Activated CD8-positive, alpha-beta memory T cell treated with anti-CD3 and anti-CD28 coated beads for 4 hours (primary cell): ENCODE measurements at places on chromosomes 1 and 21.
A peak's percentile ranks its signal among the peaks of the same experiment; 100 is the strongest.

GRCh38 chr1:235411489-235412486, 44.6 kb downstream of the TBCE start:
- no peak for DNase-seq

DNA sequence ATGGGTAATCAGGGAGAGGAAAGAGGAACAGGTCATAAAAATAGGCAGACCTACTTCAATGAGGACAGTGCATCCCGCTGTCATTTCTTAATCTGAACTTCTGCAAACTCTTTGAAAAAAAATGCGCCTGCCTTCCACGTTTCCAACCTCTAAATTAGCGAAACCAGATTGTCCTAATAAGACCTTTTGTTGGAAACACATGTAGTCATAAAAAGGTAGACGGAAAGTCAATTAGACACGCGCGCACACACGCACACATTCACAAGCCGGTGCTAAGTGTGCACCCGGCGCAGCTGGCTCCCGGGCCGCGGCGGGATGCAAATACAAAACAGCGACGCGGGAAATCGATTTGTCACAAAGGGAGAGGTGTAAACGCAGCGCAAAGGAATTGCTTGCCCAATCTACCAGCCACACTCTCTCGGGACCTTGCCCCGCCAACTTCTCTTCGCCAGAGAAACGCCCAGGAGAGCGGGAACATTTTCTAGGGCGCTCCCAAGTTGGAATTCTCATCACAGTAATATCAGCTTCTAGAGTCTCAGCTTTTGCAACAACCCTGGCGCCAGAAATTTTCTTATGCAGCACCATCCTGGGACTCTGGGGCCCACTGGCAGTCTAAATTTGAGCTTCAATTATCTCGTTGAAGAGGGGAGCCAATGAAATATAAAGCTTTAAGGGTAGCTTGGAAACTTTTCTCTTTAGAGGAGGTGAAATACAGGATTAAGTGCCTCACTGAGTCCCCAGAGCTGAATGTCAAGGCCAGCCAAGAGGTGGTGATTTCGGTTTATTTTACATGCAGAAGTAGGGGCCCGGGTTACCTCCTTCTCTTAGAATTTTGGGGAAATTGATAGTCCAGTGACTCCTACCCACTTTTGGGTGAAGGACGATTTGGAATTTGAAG, 4.5 kb downstream of the PRRX1 start:
- DNase-seq, result no peak

DNA sequence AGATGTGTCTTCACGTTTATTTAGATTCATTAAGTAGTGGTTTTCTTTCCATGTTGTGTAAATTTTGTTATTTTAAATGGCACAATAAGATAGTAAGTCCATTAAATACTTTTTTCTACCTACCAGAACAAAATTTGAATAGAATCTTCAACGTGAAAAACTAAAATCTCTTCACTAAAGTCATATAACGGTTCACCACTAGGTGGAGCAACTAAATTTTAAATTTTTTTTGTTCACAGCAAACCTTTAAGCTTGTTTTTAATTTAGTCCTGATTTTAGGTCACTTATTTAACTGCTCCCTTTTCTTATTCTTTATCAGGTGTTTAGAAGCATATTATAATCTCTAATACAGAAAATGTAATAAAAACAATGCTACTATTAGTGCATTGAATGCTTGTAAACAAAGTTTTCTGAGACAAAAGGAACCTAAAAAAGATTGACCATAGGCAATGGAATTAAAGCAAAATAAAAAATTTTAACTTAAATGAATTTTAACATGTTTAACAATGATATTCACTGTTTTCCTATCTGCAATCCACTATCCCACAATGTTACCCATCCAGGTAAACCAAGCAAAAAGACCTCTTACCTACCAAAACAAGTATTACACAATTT, 28.3 kb upstream of the PKN2 start:
- DNase-seq, result no peak

GRCh38 chr1:183589874-183590243, 400 bp downstream of the NCF2 start:
- no peak for DNase-seq

DNA sequence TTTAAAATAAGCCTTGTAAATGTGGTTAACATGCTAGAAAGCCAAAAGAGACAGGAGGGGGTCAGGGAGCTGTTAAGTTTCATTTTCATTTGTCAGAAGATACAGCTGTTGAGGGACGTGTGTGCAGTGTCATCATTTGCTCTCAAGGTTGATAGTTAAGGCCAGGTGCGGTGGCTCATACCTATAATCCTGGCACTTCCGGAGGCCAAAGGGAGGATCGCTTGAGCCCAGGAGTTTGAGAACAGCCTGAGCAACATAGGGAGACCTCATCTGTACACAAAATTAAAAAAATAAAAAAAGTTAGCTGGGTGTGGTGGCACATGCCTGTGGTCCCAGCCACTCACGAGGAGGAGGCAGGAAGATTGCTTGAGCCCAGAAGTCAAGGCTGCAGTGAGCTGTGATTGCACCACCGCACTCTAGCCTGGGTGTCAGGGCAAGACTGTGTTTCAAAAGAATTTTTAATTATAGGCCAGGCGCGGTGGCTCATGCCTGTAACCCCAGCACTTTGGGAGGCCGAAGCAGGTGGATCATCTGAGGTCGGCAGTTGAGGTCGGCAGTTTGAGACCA, 22.7 kb downstream of the ZBTB8OS start:
- DNase-seq, result no peak

- no peak for DNase-seq
These were observed 27.9 kb downstream of the C1orf115 start for GRCh38 chr1:220717800-220718640.

- DNase-seq, result peak; percentile 80
These were observed 18.3 kb upstream of the IL6R start for GRCh38 chr1:154386643-154387352.

GRCh38 chr21:42703965-42704364, 50.5 kb downstream of the PDE9A start:
- DNase-seq, result no peak

GRCh38 chr1:36905941-36906340, 128.4 kb downstream of the GRIK3 start:
- DNase-seq, result no peak

DNA sequence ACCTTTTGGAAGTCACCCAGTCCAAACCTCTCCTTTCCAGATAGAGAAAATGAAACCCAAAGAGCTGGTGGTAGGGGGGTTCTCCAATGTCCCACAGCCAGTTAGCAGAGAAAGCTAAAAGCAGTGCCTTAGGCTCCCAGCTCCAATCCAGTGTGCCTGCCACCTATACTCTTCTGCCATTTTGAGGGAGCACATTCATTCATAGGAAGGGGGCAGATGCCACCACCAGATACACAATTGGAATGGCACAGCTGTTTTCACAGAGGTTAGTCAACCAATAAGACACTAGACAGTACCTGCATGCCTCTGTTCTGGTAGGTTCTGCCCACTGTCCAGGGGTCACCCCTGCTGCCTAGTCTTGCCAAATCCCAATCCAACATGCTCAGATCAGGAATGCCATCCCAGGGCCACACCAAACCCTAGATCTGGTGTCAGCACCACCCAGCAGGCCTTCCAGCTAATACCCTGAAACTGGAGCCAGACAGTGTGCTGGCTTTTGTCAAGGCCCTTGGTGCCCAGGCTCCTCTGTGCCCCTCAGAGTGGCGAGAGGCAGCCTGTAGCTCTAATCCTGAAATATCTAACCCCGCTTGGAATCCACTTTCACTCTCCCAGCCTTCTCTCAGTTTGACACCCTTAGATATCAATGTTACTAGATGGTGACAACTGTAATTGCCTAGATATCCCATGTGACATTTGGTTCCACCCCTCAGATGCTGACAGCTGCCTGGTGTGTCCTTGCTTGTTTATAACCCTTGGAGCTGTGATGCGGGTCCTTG, 178.6 kb downstream of the TGFBR3 start:
- no peak for DNase-seq

DNA sequence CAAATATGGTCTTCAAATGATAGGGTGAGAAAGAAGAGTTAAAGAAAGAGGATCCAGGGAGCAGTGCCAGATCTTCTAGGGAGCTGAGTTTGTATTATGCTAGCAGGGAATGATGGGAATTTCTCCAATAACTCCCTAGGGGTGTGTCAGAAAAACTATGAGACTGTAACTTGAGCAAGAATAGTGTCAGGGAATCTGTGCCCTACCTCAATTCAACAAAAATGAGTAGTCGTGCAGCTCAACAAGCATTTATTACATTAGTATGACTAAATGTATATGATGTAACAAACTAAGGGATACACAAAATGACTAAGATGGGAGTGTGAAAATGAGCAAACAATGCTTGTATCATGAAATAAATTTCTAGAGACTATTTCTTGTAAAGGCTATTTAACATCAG, 24.2 kb downstream of the SPAG17 start:
- DNase-seq, result no peak

DNA sequence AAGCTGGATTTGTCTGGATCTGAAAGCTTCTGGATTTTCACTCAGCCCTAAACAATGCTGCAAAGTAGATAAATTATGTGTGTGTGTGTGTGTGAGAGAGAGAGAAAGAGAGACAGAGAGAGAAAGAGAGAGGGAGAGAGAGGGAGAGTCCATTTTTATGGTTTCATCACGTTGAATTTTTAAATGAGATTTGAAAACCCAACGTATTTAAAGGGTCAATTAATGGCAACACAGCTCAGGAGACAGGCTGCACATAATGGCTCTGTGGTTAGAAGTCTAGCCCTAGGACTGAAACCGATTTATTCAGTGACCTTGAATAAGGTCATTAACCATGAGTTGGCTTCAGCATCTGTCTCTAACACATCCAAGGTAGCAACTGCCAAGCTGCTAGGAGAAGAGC, 35.3 kb upstream of the FMN2 start:
- DNase-seq, result no peak

GRCh38 chr1:84208935-84209334, 64.9 kb downstream of the PRKACB start:
- no peak for DNase-seq

- DNase-seq, result no peak
These were observed 496.1 kb downstream of the LRRIQ3 start for GRCh38 chr1:73701826-73702225.

DNA sequence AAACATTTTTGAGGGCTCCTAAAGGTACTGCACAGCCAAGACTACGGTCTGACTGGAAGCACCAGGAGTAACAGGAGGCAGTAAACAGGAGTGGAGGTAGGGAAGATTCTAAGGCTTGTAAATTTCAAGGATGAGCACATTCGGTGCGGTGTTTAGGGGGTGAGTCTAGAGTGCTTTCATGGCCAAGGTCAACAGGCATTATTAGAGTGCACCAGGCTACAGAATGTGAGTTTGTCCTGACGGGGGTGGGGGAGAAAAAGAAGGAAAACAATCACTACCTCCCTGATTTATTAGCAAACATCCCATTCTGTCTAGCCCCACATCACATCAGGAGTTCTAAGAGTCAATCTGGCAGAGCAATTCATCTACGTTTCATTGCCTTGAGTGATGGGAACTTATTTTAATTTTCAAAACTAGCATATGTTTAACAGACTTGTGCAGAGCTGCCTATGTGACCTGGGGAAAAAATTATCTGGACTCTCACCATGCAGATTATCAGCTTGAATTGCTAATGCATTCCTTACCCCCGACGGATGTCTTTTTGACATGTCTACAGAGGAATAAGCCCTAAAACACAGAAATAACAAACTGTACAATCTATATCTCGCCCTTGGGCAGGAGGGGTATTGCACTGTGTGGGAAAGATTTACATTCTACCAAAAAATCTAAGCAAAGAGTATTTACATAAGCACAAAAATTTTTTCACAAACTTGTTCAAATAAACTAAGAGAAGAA, 45.0 kb downstream of the APP start:
- DNase-seq, result no peak

DNA sequence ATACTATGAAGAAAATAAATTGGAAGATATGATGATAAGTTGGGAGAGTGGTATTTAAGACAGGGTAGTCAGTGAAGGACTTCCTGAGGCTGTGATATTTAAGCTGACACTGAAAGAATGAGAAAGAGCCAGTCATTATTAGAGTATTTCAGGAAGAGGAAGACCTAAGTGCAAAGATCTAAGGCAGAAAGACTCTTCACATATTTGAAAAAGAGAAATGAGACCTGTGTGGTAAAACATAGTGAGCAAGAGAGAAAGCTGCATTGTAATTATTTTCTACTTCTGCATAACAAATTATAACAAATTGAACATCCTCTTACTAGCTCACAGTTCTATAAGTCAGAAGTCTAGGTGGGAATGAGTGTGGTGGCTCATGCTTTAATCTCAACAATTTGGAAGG, 34.6 kb upstream of the DOCK7 start:
- DNase-seq, result no peak

DNA sequence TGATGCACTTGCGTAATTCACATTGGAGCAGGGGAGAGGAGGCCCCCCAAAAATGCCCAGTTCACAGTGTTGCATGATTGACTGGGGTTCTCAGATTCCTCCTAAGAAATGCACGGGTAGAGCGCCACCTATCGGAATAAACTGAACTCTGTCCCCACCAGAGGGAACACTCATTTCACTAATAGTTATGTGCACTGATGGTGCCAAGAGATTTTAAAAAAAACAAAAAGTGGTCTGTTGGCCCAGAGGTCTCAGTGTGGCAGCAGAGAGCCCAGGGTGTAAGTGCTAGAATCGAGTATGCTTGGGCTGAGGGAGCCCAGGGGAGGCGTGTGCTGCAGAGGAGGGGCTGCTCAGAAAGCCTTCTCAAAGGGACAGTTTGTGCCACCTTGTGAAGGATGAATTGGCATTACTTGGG, 6.9 kb downstream of the PINK1 start:
- DNase-seq, result peak; percentile 28

DNA sequence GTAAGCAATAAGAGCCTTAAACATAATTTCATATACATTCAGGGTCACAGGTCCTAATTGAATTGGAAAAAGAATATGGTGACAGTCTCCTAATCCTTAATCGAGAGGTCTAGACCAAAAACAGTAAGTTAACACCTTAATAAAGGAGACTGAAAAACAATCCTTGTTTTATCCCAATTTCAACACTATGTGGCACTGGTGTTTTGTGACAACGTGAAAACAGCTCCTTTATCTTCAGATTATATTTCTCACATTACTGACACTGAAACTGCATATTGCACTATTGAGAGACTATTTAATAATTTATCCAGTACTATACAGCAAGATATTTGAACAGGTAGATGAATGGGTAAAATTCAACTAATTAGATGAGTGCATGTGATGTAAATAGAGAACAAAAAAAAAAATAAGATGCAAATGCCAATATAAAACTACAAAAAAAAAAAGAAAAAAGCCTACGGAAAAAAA, 34.1 kb downstream of the TP53BP2 start:
- DNase-seq, result no peak

GRCh38 chr1:84870591-84870990, 22.4 kb downstream of the LPAR3 start:
- no peak for DNase-seq

DNA sequence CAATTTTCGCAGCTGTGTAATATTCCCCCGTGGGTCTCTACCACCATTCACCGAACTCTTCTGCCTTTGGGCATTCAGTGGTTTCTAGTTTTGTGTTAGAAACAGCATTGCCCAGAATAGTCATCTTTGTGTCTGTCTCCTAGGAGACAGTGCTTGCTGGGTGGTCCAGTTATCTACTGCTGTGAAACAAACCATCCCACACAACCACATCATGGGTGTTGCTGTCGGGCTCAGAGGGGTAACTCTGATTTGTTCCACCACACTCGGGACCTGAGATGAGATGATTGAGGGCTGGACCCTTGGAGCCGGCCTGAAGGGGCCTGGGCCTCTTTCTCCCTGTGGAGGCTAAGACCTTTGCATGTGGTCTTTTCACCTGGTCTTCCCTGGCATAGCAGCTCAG, 427.2 kb upstream of the VAMP3 start:
- no peak for DNase-seq

- DNase-seq, result no peak
These were observed 11.6 kb downstream of the SCNN1D start for GRCh38 chr1:1291548-1292441.

- no peak for DNase-seq
These were observed 57.2 kb downstream of the SLC9C2 start for GRCh38 chr1:173545688-173546087.
